ENCODE measurements at places on chromosomes 4 and X.

- DNase-seq: no peak
Observed at GRCh38 chrX:7068939-7069367, 78.6 kb upstream of the STS start.

DNA sequence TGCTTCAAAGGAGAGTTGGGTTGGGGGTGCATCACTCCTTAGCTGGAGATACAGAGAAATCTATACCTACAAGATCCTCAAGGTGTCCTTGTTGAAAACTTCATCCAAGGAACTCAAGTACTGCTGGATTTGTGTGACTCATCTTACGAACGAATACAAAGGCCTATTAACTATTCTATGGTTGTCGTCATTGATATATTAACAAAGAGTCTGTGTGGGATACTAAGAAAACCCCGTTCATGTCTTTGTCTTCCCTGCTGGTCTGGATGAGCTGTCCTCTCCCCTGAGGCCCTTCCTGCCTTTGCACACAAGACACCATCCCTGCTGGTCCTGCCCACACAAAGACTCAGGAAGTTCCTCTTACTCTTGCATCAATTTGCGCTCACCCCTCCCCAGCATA, 54.9 kb upstream of the IRF2 start:
- no peak for DNase-seq

GRCh38 chr4:27624749-27625148, 764.1 kb downstream of the STIM2 start:
- no peak for DNase-seq

GRCh38 chrX:51568586-51568985, 50.1 kb downstream of the CENPVL3 start:
- no peak for DNase-seq

- DNase-seq: no peak
Observed at GRCh38 chrX:63394872-63395271, 43.7 kb upstream of the SPIN4 start.

DNA sequence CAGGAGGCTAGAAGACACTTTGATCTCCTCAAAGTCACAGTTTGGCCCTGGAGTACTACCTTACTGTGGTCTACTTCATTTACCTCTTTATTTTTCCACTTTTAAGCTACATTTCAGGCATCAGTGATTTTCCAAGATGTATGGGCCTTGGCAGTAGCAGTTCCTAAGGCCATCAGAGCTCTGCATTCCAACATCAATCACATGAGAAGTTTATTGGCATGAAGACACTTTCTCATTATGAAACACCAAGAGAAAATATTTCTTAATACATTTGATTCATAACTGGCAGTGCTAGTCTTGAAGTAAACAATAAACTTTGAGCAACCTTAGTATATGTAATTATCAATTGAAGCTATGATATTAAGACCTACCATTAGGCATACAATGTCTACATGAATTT, 178.1 kb downstream of the IL15 start:
- no peak for DNase-seq

DNA sequence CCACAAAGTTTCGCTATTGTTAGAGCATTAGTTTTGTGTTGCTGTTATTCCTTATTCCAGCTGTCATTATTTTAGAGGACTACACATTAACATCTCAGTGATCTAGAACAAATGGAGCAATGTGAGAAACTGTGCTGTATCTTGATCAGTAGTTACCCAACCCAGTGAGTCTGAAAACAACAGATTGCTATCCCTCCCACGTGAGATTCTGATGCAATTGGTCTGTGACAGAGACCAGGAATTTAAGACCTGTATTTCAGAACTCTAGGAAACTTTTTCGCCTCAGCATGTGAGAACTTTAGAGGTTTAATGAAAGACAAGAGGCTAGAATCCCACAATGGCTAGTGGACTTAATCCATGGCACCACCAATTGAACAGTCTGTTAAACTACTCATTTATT, 35.7 kb upstream of the CDS1 start:
- DNase-seq: no peak

GRCh38 chr4:67765401-67765800, 11.2 kb upstream of the GNRHR start:
- DNase-seq: no peak

DNA sequence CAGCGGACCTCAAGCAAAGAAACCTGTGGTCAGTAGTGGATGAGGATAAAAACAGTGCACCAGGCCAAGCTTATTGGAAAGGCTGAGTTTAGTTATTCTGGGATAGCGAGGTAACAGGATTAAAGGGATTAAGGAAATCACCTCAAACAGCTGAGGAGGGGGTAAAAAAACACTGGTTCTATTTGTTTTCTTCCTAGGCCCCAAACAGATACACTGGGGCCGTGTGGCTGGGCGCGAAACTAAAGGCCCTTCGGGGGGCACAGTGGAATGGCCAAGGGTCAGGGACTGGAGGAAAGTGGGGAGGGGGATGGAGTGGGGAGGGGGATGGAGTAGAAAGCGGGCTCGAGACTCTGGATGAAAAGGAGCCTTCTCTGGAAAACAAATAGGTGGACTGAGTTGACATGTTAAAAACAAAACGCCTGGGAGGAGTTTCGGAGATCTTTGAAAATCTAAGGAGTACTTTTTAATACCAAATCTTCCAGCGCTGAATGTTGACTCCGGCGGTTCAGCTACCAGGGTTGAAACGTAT, 2.9 kb downstream of the SOX3 start:
- no peak for DNase-seq

GRCh38 chrX:135480076-135480475, 40.4 kb upstream of the INTS6L start:
- no peak for DNase-seq
